Omental fat pad (tissue), 4 donors: ENCODE measurements at places on chromosomes 6 and 20. TPM values are rescaled to one million over a fixed set of nuclear protein-coding genes. Genes with fewer than 3 reads are reported as not detected.

GRCh38 chr6:53831936-53832660, 37.3 kb downstream of the LRRC1 start:
- no peak for DNase-seq

- DNase-seq: no peak
Measured at GRCh38 chr20:14142171-14142570, 146.9 kb downstream of the MACROD2 start.

GRCh38 chr20:45080867-45081624, 19.9 kb downstream of the KCNS1 start:
- DNase-seq: no peak

GRCh38 chr20:38091441-38092216, 58.1 kb downstream of the RPRD1B start:
- DNase-seq: no peak

Gene ASCC3
- total RNA-seq: 22.7 TPM

Gene VIP
- total RNA-seq: 6.6 TPM

Gene CDS2
- total RNA-seq: 41.6 TPM

Gene SLC17A2
- total RNA-seq: not detected
